Skin of body (tissue), 3 donors: ENCODE measurements at places on chromosomes 5 and 9. TPM values are rescaled to one million over a fixed set of nuclear protein-coding genes. Genes with fewer than 3 reads are reported as not detected.

Gene ZNF79
- 7.8 TPM for total RNA-seq

Gene DNAH5
- total RNA-seq, result 0.20 TPM

Gene PCDHGB3
- 4.3 TPM for total RNA-seq

Gene FBXL7
- total RNA-seq, result 8.6 TPM

Gene AQP7
- 37.0 TPM for total RNA-seq

Gene LCN9
- total RNA-seq, result not detected

Gene PALM2AKAP2
- total RNA-seq, result 22.3 TPM

Gene SLC4A9
- total RNA-seq, result not detected

Gene BNIP1
- total RNA-seq, result 14.1 TPM

Gene ENHO
- total RNA-seq, result 3.3 TPM

Gene SV2C
- total RNA-seq, result 0.10 TPM

Gene TAF1L
- under 0.01 TPM for total RNA-seq

Gene PTCH1
- total RNA-seq, result 28.0 TPM

Gene NDUFS4
- total RNA-seq, result 109 TPM

Gene LCN12
- not detected for total RNA-seq

Gene C5orf58
- total RNA-seq, result not detected

Gene TICAM2
- 2.2 TPM for total RNA-seq
